ENCODE measurements at places on chromosomes 6 and 20.

DNA sequence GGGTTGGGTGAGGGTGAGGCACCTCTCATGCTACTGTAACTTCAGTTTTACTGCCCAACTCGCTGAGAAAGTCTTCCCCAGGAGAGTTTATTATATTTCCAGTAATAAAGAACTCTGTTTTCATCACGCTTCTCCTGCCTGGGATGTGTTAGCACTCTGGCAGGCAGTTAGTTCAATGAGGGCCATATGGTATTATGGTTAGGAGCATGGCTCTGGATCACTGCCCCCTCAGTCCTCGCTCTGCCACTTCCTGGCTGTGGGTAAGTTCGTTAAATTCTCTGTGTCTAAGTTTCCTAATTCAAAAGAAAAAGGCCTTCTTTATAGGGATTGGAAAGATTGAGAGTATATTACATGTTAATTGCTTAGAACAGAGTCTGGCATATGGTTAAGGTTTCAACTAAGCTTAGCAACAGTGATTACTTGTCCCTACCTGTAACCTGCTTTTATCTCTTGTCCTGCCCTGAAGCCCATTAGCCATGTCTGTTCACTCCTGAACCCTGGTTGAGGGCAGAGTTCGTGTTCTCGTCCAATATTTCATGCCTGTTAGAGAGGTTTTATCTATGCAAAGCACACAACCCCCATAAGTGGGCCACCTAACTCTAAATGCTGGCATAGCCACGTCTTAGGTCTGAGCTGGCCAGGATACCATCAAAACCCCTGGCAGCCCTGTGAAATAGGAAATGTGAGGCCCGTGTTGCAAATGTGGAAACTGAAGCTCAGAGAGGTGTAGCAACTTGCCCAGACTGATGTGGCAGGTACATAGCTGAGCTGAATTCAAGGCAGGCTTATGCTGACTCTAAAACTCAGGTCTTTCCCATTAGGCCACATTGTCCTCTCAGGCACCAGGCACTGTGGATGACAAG, 342.5 kb upstream of the JARID2 start:
- DNase-seq = no peak

DNA sequence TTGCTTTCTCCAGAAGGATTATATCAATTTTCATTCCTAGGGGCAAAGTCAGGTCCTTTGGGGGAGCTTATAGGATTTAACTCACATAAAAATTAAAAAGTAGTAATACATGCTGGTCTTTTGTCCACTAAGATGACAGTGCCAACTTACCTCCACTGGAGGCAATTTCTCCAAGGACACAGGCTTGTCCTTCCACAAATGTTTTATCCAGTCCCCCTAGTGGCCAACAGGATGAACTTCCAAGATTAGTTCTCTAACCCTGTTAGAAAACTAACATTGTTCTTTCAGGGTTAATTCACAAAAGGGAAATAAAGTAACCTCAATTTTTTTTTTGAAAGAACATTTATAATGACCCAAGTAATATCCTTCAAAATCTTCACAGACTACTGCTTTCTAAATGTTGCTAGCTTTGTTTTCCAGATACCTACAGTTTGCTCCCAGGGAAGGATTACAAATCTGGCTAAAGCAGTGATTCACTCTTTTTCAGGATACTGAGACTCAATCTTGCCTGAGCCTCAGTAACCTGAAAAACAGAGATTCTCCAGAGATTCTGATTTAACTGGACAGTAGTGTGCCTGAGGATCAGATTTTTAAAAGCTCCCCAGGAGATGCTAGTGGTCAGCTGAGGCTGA, 31.7 kb upstream of the UBR2 start:
- no peak for DNase-seq

DNA sequence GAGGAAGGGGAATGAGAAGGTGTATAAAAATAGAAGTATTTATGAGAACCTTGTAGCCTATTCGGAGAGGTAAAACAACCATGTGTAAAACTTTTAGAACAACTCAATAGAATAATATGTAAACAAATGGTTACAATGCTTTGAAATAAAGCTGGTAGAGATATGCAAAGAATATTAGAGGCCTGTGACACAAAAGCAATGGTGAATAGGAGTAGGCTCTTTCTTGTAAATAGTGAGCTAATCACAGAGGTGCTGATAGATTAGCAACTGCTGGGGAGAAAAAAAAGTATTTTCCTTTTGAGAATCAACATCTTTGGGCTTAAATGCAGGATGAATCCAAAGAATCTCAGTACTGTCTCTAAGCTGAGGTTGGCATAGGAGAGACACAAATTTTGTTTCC, 7.0 kb downstream of the TMEM200A start:
- DNase-seq = no peak

DNA sequence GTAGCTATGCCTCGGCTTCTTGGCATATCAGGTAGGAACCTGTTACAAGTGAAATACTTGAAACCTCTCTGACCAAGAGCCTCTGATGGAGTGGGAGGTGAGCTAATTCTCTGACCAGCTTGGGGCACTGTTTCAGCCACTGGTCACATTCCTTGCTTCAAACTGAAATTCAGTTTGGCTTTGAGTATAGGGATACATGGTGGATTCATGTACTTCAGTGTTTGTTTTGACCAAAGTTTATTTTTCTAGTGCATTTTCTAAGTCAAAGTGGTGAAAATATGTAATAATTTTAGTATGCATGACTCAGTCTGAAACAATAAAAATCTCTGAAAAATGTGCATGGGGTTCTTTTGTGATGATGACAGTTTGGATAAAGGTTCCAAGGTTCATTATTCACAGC, 18.6 kb downstream of the TTPAL start:
- no peak for DNase-seq

DNA sequence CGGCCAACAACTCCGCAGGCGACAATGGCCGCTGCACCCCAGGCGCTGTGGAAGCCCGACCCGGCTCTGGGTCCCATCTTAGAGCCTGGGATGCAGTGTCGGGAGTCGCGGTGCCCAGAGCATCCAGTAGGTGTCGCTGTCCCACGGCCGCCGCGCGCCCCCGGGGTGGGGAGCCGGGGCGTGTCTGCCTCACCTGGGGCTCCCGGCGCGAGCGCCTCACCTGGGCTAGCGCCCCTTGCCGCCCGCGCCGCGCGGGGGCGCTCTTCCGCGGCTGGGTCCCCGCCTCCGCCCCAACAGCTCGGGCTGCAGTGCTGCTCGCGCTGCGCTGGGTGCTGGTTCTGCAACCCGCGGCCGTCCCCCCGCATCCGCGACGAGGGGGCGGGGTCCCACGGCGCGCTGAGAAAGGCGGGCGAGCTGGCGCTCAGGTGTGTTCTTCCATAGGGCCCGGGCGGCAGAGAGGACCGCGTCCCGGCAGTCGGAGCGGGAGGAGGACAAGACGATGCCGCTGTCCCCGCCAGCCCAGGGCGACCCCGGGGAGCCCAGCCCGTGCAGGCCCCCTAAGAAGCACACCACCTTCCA, at the start of gene CRYBG1:
CRYBG1 (plus strand) TSS at position 308 of the 579 bp plus-strand sequence; CDS start at position 500, 192 bp downstream.
- DNase-seq = peak; percentile 29

- DNase-seq = no peak
Measured at GRCh38 chr20:55143601-55144000, 668.2 kb downstream of the DOK5 start.

DNA sequence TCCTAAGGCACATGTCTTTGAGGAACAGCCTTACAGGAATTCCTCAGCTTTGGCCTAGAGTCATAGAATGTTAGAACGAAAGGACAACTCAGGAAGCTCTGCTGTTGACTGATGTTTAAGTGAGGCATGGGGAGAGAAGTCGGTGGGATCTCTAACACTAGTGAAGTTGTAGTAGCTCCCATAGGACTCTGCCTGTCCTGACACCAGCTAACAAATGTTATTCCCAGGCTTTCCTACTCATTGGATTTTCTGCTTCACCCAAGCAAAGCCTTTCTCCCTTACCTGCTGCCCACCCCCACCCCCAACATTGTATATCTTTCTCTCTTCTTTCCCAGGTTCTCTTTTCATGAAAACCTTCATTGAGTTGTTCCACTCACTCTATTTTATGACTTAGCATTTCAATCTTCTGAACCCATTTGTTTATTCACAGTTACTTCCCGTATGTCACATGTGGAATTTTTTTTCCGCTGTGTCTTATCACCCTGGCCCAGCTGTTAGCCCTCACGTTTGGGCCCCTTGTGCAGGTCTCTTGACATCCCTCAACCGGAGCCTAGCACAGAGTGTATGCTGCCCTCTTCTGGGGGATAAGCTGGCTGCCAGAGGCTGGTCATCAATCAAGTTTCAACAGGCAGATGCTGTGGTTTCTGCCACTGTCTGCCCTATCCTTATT, 39.2 kb upstream of the RNF8 start:
- no peak for DNase-seq

DNA sequence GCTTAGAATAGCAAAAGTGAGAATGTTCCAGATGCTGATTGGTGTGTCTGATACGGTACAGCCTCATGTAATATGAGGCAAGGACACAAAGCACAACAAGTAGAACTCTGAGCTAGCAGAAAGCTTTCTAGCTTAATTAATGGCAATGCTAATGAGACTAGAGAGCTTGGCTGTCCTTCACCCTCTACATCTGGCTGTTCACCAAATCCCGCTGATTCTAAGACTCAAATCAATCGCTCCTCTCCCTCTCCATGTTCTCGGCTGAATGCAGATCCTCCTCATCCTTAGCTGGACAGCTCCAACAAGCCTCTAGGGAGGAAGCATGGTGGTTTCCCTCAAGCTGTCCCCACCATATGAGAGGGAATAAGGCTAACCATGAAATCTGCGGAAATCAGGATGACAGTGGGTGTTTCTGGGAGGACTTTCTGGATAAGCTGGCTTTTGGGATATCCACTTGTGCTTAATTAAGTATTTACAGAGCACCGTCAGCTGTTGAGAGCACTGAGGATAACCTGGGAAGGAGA, 128.9 kb downstream of the FOXC1 start:
- DNase-seq = no peak

DNA sequence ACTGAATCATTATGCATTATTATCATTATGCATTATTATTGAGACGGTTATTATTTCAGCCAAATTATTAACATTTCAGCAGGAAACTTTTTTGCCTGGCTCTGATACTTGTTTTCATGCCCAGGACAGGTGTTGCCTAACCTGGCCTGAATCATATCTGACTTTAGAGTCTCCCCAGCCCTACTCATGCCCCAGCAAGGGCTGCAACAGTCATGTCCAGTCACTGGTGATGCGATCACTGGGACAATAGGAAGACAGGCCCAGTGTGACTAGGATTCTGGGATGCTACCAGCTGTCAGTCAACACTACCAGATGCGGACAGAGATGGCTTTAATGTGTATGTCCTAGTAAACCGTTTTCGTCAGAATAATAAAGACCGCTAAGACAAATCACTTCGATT, 285.0 kb downstream of the KHDC1L start:
- DNase-seq = no peak

DNA sequence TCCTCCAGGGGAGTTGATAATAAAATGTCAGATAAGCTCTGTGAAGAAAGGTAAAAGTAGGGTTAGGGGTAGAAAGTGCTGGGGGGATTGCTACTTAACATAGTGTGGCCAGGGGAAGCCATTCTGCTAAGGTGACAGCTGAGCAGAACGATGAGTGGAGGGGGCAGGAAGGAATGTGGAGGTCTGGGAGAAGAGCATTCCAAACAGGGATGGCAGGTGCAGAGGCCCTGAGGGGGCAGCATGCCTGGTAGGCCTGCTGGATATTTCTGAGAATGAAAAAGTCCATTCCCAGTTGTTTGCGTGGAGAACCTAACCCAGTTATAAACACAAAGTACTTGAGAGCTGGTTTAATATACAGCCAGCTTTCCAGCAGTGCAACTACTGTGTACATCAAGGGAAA, 9.3 kb downstream of the GFRA4 start:
- DNase-seq = no peak

DNA sequence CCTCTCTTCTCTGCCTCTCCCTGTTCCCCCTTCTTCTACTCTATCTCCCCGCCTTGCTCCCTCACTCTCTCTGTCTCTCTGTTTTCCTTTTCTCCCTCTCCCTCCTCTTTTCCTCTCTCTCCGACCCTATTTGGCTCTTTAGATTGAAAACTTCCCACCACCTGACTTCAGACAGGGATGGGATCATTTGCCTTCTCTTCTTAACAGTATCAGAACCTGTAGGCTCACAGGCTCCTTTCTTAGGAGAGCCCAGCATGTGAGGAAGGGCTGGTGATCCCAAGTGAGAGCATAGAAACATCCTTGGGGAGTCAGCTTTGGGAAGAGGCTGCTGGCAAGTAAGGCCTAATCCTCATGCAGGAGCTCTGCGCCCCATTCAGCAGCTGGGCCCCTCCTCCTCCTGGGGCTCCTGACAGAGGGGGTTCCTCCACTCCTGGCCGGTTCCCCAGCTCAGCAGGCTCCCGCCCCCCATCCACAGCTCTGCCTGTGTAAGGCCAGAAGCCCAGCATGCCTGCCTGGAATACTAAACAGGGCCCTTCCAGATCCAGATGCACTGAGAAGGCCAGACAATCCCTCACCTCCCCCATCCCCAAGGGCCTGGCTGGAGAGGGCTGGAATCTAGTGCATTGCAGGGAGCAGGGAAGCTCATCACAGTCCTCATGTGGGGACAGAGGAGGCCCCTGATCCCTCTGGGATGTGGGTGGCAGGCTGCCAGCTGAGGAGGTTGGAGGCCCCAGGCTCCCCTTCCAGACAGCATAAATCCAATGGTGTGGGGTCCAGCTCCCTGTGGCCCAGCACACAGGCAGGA, 93.4 kb downstream of the PTPRT start:
- no peak for DNase-seq

DNA sequence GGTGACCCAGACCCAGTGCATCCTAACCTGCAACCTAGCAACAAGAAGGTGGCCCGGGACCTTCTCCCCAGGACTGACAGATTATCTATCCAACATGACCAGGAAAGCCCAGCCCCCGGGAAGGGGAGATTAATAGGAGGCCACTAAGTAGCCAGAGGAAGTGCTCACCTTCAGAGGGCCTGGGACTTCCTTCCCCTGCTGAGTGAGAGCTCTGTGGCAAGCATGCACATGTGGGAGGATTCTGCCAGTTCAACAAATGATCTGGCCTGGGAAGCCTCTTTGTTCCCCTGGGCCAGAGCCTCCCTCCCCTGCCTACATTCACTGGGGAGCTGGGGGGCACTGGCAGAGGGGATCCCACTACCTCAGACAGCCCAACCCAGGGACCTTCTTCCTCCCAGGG, 39.6 kb downstream of the SHLD1 start:
- no peak for DNase-seq

All from stimulated activated CD8-positive, alpha-beta memory T cell treated with anti-CD3 and anti-CD28 coated beads, Interleukin-7, amount 100 ng/mL, for 1 hour (primary cell).